ENCODE measurements at places on chromosomes 12 and 14. TPM values are rescaled to one million over a fixed set of nuclear protein-coding genes. Genes with fewer than 3 reads are reported as not detected.

- H3K27me3 ChIP-seq = no peaks in the 10 kb centered on the region
- H3K4me1 ChIP-seq = no peaks in the 10 kb centered on the region
- H3K27ac ChIP-seq = no peak overlapping the region
These were observed 65.7 kb downstream of the PIK3C2G start for GRCh38 chr12:18327036-18327435.

The MYO1A gene
- not detected for total RNA-seq

GRCh38 chr12:1357711-1358110, 236.7 kb downstream of the FBXL14 start:
- H3K4me3 ChIP-seq = no peak overlapping the region
- no peaks in the 10 kb centered on the region for H3K36me3 ChIP-seq
- no peaks in the 10 kb centered on the region for H3K27me3 ChIP-seq

GRCh38 chr12:125492354-125493270, 427.4 kb downstream of the AACS start:
- H3K4me1 ChIP-seq = no peaks in the 10 kb centered on the region
- no peak overlapping the region for H3K27ac ChIP-seq
- no peaks in the 10 kb centered on the region for H3K36me3 ChIP-seq
- H3K4me3 ChIP-seq = no peak overlapping the region
- H3K27me3 ChIP-seq = no peaks in the 10 kb centered on the region
- no peak for DNase-seq

The NUP37 gene
- 141 TPM for total RNA-seq

- H3K4me3 ChIP-seq = no peak overlapping the region
- no peak for DNase-seq
- no peak overlapping the region for H3K27ac ChIP-seq
- H3K4me1 ChIP-seq = no peaks in the 10 kb centered on the region
- H3K27me3 ChIP-seq = no peaks in the 10 kb centered on the region
These were observed 101.8 kb downstream of the LMO3 start for GRCh38 chr12:16504200-16504599.

The CLEC6A gene
- total RNA-seq = not detected

- H3K27me3 ChIP-seq = peaks cover 7% of the 10 kb centered on the region
- no peak for DNase-seq
- no peaks in the 10 kb centered on the region for H3K36me3 ChIP-seq
- no peak overlapping the region for H3K4me3 ChIP-seq
- no peak overlapping the region for H3K27ac ChIP-seq
These were observed 4.8 kb upstream of the PLEK2 start for GRCh38 chr14:67416810-67417209.

GRCh38 chr14:55450539-55450938, 10.1 kb upstream of the TBPL2 start:
- peaks cover 12% of the 10 kb centered on the region for H3K4me1 ChIP-seq
- H3K36me3 ChIP-seq = no peaks in the 10 kb centered on the region
- no peaks in the 10 kb centered on the region for H3K27me3 ChIP-seq
- no peak overlapping the region for H3K4me3 ChIP-seq
- no peak for DNase-seq

- H3K4me3 ChIP-seq = no peak overlapping the region
- H3K36me3 ChIP-seq = no peaks in the 10 kb centered on the region
These were observed 6.1 kb downstream of the PELI2 start for GRCh38 chr14:56124327-56124726.

DNA sequence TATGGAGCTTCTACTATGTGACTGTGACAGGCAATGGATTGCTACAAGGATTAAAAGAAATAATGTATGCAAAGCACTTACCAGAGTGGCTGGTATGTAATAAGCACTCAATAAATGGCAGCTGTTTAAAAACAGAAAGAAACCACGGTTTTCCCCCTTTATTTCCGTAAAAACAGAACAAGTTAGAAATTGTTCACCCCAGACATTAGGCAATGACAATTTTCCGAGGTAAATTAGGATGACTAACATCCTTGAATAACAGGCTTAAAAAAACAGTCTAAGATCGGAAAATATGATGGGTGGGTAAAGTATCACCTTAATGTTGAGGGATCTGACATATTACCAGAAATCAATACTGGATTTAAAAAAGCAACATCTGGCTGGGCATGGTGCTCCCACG, 20.9 kb upstream of the CNIH1 start:
- H3K4me3 ChIP-seq = no peak overlapping the region
- no peaks in the 10 kb centered on the region for H3K4me1 ChIP-seq
- H3K36me3 ChIP-seq = no peaks in the 10 kb centered on the region

- no peak for DNase-seq
- no peaks in the 10 kb centered on the region for H3K27me3 ChIP-seq
- no peaks in the 10 kb centered on the region for H3K36me3 ChIP-seq
- no peak overlapping the region for H3K27ac ChIP-seq
These were observed 4.0 kb downstream of the MYH7 start for GRCh38 chr14:23431486-23431885.

- peak within 1 kb of the TSS; percentile 87 for H3K4me3 ChIP-seq
- H3K4me1 ChIP-seq = peaks cover 23% of the 10 kb centered on the region
- DNase-seq = peak; percentile 92
- H3K27ac ChIP-seq = peak within 1 kb of the TSS; percentile 79
These were observed at the start of gene ERC1 for GRCh38 chr12:990661-991349. ERC1 (plus strand) TSS chr12:991223; CDS start chr12:1027904, 36,681 bp downstream.

DNA sequence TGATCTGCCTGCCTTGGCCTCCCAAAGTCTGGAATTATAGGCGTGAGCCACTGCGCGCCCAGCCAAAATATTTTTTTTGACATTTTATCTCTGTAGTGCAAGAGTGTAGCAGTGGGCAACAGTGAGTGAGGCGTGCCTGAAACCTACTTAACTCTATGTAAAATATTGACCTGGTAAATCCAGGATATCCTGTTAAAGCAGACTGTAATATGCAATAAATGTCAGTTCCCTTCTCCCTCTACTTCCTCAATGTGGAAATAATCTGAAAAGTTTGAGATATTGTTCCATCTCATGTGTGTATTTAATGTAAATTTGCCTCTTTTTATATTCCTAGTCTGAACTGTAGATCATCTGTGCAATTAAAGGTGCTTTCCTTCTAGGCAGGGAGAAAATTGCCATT, 9.5 kb upstream of the CDK17 start:
- no peak for DNase-seq
- H3K27ac ChIP-seq = no peak overlapping the region
- H3K4me3 ChIP-seq = no peak overlapping the region
- no peaks in the 10 kb centered on the region for H3K36me3 ChIP-seq
- peaks cover 4% of the 10 kb centered on the region for H3K4me1 ChIP-seq

GRCh38 chr12:115451780-115452736, 768.1 kb upstream of the TBX3 start:
- no peaks in the 10 kb centered on the region for H3K36me3 ChIP-seq
- H3K4me1 ChIP-seq = peaks cover 16% of the 10 kb centered on the region
- H3K27me3 ChIP-seq = peaks cover 46% of the 10 kb centered on the region
- peak overlapping the region; percentile 50 for H3K4me3 ChIP-seq

GRCh38 chr14:68399971-68400370, 392.9 kb downstream of the ZFP36L1 start:
- H3K4me3 ChIP-seq = no peak overlapping the region
- H3K27me3 ChIP-seq = no peaks in the 10 kb centered on the region
- H3K27ac ChIP-seq = no peak overlapping the region
- no peaks in the 10 kb centered on the region for H3K36me3 ChIP-seq

GRCh38 chr14:45904314-45904713, 651.3 kb upstream of the MIS18BP1 start:
- H3K27me3 ChIP-seq = no peaks in the 10 kb centered on the region
- H3K36me3 ChIP-seq = no peaks in the 10 kb centered on the region
- H3K4me1 ChIP-seq = no peaks in the 10 kb centered on the region
- DNase-seq = no peak
- H3K4me3 ChIP-seq = no peak overlapping the region

DNA sequence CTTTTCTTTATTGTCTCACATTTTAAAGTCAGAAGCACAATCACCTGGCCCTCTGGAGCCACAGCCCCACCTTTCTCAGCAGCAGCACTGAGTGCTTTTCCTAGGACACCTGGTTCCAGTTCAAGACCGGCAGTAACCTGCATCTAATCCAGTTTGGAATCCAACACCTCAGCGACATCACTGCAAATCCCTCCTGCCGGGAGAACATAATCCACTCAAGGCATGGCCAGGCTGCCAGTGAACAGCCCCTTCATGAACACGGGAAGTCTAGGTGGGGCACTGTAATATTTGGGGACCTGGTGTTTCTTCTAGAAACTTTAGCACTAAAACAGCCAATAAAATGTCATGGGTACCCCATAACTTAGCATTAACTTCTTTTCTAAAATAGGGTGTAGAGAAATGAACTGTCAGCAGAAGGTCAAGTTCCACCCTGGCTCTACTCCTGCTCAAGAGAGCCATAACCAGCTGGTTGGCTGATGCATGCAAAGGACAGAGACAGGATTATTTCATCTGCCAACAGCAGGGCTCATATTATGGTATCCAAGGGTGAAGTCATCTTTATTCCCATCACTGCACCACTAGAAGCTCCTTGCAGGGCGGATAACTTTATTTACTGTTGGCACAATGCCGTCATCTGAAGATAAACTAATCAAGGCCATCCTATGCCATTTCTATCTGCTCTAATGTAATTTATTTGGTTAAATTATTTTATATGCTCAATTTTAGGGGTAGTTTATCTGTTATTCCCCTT, 76.7 kb downstream of the TTC7B start:
- DNase-seq = no peak
- no peaks in the 10 kb centered on the region for H3K27me3 ChIP-seq
- H3K4me1 ChIP-seq = no peaks in the 10 kb centered on the region
- no peak overlapping the region for H3K4me3 ChIP-seq

DNA sequence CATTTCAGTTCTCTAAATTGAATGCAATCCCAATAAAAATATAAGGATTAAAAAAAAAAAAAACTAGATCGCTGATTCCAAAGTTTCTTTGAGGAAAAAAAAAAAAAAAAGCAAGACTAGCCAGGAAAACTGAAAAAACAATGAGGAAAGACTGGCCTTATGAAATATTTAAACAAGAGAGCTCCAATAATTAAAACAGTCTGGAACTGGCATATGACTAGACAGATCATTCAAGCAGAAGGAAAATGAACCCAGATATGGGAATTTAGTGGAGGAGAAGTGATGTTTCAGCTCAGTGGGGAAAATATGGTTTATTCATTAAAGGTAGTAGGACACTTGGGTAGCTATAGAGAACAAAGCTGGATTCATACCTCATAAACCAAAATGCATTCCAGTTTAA, 42.0 kb upstream of the TBC1D15 start:
- no peaks in the 10 kb centered on the region for H3K27me3 ChIP-seq
- H3K4me3 ChIP-seq = no peak overlapping the region
- H3K36me3 ChIP-seq = no peaks in the 10 kb centered on the region
- DNase-seq = no peak
- H3K27ac ChIP-seq = no peak overlapping the region

GRCh38 chr14:25121337-25122129, 71.6 kb upstream of the STXBP6 start:
- H3K27ac ChIP-seq = no peak overlapping the region
- H3K27me3 ChIP-seq = no peaks in the 10 kb centered on the region
- no peaks in the 10 kb centered on the region for H3K4me1 ChIP-seq
- no peaks in the 10 kb centered on the region for H3K36me3 ChIP-seq
- no peak for DNase-seq

DNA sequence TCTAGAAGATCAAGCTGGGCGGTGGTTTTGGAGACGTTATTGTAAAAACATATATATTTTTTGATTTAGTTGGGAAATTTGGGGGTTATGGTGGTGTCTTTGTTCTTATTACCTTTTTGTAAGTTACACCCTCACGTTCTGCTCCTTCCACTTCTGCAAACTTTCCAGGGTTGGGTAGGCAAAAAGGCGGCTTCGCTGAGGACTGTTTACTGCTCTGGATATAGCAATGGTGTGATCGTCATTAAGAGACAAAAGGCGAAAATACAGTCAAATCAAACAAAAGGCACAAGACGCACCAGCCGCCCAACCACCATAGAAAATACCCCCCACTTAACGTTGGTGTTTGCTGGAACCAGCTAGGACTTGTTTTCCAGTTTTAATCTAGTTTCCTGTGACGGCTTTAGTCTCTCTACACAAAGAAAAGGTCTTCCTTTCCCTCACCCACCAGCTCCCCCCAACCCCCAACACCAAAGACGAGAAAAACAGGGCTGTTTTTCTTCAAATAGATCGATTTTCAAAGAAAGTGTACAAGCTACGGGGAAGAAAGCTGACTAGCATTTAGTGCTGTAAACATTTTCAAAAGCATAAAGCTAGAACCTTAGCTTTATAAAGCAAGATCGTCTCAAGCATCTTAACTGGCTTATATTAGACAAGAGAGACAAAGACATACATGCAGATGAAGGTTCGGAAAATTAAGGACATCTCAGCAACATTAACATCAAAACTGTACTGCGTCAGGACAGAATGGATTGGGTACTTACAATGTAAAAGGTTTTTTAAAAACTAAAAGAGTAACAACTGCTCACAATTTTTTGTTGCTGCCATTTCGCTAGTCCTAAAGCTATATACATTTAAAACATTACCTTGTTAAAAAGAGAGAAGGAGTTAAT, 2.0 kb upstream of the SETD1B start:
- peak overlapping the region; percentile 96 for H3K27ac ChIP-seq
- H3K4me1 ChIP-seq = peaks cover 37% of the 10 kb centered on the region
- peak; percentile 58 for DNase-seq
- no peaks in the 10 kb centered on the region for H3K27me3 ChIP-seq

DNA sequence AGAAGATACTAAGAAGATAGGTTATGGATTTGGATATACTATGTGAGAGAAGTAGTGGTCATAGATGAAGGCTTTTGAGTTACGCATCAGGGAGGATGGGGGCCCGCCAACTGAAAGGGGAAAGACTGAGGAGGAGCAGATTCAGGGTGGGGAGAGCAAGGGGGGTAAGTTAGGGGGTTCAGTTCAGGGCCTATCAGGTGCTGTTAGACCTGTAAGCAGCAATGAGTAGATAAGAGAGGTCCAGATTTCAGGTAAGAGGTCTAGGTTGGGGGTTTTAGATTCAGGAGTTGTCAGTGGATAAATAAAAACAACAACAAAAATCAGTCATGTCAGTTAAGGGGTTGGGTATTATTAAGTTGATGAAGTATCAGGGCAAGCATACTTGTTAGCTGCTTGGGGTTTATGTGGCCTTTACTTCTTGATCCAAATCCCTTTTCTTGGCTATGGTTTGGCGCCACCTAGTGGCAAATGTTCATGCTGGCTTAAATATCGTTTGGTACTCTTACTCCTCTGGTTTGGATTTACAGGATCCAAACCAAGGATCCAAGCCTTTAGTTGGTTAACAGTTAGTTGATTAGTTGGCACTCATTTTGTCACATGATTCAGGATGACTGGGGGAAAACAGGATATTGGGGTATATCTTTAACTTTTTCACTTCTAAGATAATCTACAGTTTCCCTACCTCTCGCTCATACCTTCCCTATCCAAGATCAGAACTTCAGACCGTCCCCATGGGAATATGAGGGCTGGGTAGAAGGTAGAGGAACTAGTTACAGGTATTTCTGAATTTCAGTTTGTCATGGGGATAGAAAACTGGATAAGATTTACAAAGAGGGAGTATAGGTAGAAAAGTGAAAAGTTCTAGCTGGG, 65.1 kb downstream of the PCNX1 start:
- H3K4me3 ChIP-seq = no peak overlapping the region
- H3K36me3 ChIP-seq = peaks cover 9% of the 10 kb centered on the region
- H3K4me1 ChIP-seq = peaks cover 6% of the 10 kb centered on the region
- no peaks in the 10 kb centered on the region for H3K27me3 ChIP-seq
- H3K27ac ChIP-seq = no peak overlapping the region

The CACNA1C gene
- 2.7 TPM for total RNA-seq

- H3K4me1 ChIP-seq = no peaks in the 10 kb centered on the region
- no peaks in the 10 kb centered on the region for H3K36me3 ChIP-seq
- no peak for DNase-seq
- H3K4me3 ChIP-seq = no peak overlapping the region
- H3K27me3 ChIP-seq = no peaks in the 10 kb centered on the region
- no peak overlapping the region for H3K27ac ChIP-seq
These were observed 1074.6 kb downstream of the FLRT2 start for GRCh38 chr14:86604561-86604960.

The SLC25A21 gene
- 6.4 TPM for total RNA-seq

All from neural progenitor cell (in vitro differentiated cells).